ENCODE measurements at places on chromosomes 3 and 15. TPM values are rescaled to one million over a fixed set of nuclear protein-coding genes. Genes with fewer than 3 reads are reported as not detected.

MESP2 gene
- not detected for total RNA-seq

KLF13 gene
- total RNA-seq: 25.7 TPM

EPB42 gene
- not detected for total RNA-seq

PLS1 gene
- 21.8 TPM for total RNA-seq

CHRM5 gene
- not detected for total RNA-seq

TRIM42 gene
- total RNA-seq: not detected

GOLGA6L25 gene
- not detected for total RNA-seq

CLSTN2 gene
- total RNA-seq: 14.8 TPM

SLC30A4 gene
- total RNA-seq: 2.0 TPM

TBL1XR1 gene
- 57.9 TPM for total RNA-seq

CRBN gene
- 37.9 TPM for total RNA-seq

ZPLD1 gene
- not detected for total RNA-seq

SMCO1 gene
- not detected for total RNA-seq

CCR1 gene
- 1.8 TPM for total RNA-seq

DAPK2 gene
- 5.9 TPM for total RNA-seq

CELF6 gene
- total RNA-seq: 7.9 TPM

LEO1 gene
- total RNA-seq: 9.9 TPM

CLDN18 gene
- total RNA-seq: 2.0 TPM

MOBP gene
- not detected for total RNA-seq

IREB2 gene
- total RNA-seq: 31.9 TPM

WDR82 gene
- total RNA-seq: 21.5 TPM

PRR23B gene
- total RNA-seq: not detected

FAM43A gene
- total RNA-seq: 5.3 TPM

TMCO5A gene
- not detected for total RNA-seq
